Stimulated activated CD4-positive, alpha-beta T cell treated with anti-CD3 and anti-CD28 coated beads, Interleukin-2, amount 100 ng/mL, for 48 hours (primary cell): ENCODE measurements at places on chromosomes 6 and 20.

DNA sequence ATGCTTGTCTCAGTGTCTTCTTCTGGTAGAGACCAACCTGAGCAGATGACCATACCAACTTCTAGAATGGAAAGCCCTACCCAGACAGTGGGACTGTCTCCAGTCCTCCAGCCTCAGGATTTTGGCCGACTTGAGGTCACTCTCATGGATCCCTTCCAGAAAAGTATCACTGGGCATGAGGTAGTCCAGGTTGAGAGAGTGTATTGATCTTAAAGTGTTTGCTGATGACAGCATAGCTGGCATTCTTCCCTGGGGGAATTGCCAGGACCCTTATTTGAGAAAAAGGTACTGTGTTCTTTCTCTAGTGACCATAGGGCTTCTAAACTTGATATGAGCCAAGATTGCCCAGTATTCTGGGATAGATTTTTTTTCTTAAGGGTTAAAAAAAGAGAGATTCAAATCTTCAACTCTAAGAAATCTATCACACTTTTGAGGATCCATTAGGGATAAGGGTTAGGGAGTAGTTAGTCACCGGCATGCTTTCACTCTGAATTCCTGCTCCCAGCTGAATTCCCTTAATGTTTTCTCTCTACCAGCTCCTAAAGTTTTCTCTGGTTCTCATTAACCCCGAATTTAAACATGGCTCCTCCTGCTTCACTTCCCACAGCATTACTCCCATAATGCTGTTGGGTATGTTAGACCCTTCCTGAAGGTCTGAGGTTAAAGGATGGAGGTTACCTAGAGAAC lies 73.6 kb upstream of the FLRT3 start:
- DNase-seq, result no peak

DNA sequence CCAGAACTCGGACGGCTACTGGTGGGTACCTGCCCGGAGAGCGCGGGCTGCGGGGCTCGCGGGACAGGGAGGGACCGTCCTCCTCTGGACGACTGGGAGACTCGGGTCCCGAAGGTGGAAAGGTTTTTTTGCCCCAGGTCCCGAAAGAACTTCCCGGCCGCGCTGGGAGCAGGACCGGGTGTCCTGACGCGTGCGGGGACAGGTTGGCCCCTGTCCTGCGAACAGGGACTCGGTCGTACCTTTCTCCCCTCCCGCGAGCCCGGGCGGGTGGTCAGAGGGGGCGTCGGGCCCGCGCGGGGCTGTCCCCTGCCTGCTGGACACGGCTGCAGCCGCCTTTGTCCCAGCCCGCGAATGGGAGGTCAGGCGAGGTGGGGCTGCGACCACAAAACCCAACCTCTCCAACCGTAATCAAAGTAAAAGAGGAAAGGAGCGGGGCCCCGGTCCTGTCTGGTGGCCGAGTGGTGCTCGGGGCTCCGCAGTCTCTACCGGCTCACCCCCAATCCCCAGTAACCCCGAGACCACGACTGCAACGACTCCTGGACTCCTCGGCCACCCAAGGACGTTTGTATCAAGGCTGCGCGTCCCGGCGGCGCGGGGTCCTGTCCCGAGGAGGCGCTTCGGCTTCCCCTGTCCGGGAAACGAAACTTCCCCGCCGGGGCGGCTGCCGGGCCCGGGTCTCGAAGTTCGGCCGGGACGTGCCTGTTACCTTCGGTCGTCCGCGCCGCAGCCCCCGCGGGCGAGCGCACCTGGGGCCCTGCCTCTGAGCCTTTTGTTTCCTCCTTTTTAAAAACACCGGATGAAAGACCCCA lies 798 bp downstream of the DSP start:
- no peak for DNase-seq

GRCh38 chr20:37990571-37991151 lies 42.6 kb downstream of the TTI1 start:
- DNase-seq, result peak; percentile 48

DNA sequence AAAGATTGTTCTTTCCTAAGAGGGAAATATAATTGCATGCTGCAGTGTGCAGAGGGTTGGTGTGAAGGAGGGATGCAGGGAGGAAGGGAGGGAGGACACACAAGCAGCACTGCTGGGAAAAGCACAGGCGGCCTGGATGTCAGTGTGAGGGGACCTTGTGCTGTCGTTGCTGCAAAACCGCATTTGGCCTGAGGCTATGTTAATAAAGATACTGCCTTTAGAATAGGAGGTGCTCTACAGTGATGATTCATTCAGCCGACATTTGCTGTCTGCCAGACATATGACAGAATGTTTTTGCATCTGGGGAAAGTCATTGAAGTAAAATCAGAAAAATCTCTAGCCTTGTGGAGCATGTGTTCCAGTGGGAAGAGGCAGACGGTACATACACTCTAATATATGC lies 50.5 kb upstream of the TRIM26 start:
- DNase-seq, result no peak

DNA sequence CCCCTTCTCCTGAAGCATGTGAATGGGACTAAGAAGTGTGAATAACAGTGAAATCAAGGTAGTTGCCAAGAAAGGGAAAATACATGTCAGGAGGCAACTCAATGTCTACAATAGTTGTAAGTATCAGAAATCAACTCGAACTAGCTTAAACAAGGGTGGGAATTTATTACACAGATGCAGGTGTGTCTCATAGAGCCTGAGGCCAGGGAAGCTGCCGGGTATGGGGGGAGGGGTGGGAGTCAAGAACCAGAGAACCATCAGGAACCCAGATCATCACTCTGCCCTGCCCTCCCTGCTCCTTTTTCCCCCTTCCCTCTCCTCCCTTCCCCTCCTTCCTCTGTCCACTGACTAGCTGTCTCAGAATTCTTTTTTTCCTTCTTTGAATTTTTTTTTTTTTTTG lies 34.9 kb upstream of the BMP6 start:
- DNase-seq, result no peak
